ENCODE measurements at places on chromosomes 11 and 22.

DNA sequence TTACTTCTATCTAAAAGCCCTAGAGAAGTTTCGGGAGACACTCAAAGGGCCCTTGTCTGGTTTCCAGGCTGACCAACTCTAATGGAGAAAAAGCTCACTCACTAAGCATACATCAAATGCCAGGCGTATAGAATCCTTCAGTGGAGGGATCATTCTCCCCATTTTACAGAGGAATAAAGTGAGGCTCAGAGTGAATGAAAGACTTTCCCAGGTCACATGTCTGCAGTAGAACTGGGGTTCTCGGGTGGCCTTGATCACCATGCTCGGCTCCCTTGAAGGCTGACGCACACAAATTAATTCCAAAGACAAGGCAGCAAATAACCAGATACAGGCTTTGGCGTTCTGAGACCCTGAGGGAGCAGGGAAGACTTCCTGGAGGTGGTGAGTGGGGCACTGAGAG lies 60.0 kb downstream of the THAP12 start:
- DNase-seq, result no peak

- no peak for DNase-seq
These were observed 19.7 kb upstream of the TSPAN18 start for GRCh38 chr11:44707094-44707493.

- DNase-seq, result no peak
These were observed 67.3 kb downstream of the MCHR1 start for GRCh38 chr22:40746428-40747220.

DNA sequence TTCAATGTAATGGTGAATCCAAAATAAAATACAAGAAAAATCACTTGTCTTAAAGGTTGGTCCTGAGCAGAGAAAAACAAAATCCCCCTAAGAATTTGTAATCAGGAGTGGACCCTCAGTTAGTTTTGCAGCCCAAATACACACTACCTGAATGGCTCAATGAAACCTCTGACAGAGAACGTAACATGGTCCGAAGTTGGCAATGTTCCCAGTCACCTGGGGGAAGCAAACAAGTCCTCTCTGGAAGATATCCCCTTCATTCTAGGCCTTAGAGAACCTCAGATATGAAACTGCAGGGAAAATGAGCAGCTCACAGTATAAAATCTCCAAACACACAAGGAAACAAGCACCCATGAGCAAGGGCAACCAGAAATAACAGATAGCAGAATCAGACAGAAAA lies 58.2 kb downstream of the MORC2 start:
- DNase-seq, result no peak

DNA sequence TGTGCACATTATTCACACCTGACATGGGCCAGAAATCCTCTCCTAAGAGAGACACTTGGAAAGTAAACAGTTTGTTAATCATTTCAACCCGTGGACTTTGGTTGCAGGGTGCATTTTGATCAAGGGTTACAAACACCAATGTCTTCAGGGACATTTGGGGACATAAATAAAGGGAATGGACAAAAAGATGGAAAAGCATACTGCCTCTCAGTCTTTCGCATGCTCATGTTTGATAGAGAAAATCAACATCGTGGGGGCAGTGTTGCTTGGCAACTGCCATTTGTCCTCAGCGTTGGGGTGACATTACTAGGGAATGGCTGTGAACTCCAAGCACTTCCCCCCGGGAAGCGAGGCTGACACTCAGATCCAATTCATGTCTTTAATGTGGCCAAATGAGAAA lies 114.7 kb upstream of the OR4B1 start:
- DNase-seq, result no peak

- no peak for DNase-seq
These were observed 93.7 kb upstream of the LDLRAD3 start for GRCh38 chr11:35850191-35850590.

GRCh38 chr11:85652786-85653447 lies 5.2 kb downstream of the TMEM126A start:
- DNase-seq, result no peak

GRCh38 chr11:111356660-111357048 lies 22.4 kb downstream of the POU2AF1 start:
- no peak for DNase-seq

- DNase-seq, result no peak
These were observed 38.6 kb downstream of the SBF1 start for GRCh38 chr22:50436015-50436830.

DNA sequence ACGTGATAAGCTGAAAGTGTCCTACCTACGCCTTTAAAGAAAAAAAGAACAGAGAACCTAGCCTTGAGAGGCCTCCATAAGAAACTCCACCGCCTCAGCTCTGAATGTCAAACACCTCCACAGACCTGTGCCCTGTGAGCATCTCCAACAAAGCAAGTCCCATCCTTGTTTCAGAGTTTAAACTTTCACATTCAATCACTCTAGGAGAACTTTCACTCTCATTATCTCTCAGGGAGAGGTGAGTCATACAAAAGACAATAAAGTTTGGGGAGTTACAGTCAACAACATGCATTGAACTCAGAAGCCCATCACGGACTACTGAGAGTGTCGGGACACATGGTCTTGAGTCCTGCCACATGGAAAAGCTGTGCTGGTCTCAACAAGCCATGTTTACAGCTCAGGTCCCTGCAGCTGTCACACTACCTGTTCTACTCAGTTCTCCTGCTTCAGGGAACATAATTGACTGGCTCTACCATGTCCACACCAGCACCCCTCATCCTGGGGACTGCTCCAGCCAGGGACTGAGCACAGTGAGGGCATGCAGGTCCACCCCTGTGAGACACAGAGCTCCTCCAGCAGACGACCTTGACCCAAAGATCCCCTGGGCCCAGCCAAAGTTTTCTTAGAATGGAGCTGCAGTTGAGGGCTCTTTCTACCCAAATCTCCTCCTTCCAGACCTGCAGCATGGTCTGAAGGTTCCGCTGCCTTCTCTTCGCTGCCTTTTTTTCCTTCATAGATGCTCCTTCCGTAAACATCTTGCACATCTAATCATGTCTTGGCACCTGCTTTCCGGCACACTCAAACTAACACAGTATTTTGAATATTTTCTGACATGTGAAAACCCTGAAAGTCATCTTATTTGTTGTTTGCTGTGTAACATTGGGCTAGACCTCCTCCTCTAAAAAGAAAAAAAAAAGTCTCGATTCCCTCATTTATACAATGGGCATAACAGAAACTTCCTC lies 114.9 kb downstream of the ETS1 start:
- no peak for DNase-seq

DNA sequence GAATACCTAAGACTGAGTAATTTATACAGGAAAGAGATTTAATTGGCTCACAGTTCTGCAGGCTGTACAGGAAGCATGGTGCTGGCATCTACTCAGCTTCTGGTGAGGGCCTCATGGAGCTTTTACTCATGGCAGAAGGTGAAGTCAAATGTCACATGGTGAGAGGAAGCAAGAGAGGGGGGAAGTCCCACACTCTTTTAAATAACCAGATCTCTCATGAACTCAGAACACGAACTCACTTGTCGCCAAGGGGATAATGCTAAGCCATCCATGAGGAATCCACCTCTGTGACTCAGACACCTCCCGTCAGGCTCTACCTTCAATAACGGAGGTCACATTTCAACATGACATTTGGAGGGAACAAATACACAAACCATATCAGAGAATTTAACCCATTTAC lies 42.2 kb downstream of the BIRC2 start:
- DNase-seq, result no peak

DNA sequence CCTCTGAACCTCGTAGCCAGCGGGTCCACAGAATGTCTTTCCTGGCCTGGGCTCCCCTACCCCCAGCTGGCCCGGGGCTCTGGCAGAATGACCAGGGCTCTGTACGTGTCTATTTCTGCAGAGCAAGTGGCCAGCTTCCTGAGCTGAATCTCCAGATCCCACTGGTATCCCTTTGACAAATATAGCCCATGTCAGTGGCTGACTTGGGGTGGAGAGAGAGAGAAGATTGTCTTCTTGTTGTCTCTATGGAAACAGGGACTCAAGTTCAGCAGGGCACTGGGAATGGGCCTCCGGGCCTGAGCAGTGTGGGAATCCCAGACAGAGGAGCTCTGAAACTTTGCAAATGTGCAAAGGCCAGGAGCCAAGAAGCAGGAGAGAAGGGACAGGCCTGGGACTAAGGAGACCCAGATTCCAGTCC lies 33.9 kb downstream of the ANO1 start:
- DNase-seq, result no peak

DNA sequence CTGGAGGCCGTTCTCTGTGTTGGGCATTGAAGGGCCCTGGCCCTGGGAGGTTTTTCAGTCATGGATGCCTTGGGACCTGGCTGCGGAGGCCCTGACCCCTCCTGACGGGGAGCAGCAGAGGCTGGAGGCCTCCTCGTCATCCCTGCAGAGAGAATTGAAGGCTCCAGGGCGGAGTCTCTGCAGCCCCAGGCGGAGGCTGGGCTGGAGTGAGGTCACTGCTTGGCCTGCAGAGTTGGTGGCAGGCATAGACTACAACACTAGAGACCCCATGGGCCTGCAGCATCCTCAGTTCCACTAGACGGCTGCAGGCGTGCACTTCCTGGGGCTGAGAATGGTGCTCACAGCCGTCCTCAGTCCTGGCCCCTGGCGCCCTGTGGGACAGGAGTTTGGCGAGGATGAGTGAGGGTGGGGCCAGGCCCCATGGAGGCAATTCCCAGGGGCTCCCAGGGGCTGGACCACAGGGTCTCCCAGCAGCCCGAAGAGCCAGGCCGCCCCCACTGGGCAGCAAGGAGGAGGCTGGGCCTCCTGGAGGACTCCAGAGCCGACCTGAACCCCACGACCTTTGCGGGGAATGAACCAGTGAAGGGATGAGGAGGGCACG lies 1194.9 kb downstream of the BRD1 start:
- DNase-seq, result no peak

GRCh38 chr11:95373241-95373640 lies 142.2 kb upstream of the SESN3 start:
- DNase-seq, result no peak

- no peak for DNase-seq
These were observed 3.5 kb upstream of the FERMT3 start for GRCh38 chr11:64202992-64203391.

DNA sequence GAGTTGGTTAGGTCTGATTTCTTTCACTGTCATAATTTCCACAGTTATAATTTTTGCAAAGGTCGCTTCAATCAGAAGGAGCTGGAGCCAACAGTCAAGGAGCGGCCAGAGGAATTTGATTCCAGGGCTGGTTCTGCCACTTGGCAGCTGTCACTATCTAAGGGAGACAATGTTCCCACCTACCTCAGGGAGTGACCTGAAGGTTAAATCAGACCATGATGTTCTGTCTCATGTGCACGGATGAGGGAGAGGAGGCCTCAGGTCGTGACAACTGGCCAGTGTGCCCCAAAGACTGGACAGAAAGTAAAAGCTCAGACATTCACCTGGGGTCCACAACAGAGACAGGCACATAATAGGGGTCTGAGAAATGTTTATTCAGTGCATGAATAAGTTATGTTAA lies 7.6 kb downstream of the MRGPRD start:
- no peak for DNase-seq

- DNase-seq, result no peak
These were observed 45.6 kb downstream of the SMCO4 start for GRCh38 chr11:93497596-93497995.

GRCh38 chr11:13878077-13878476 lies 84.4 kb upstream of the SPON1 start:
- no peak for DNase-seq

DNA sequence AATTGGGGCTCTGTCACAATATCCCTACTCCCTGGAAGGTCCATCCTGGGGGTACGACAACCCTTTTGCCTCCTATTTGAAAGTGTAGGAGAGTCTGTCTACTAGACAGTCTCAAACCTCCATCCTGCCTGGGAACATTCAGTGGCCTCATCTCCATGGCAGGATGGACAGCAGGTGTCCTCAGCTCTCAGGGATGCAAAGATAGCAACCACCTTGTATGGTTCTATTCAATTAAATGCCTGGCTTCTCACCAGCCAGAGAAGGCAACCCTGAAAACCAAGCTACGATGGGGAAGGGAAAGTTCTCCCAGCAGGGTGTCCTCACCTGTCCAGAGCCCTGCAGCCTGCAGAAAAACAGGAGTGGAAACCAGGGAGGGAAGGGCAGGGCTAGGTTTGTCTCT lies 164.9 kb downstream of the MIAT start:
- DNase-seq, result no peak

GRCh38 chr22:39315389-39315788 lies 4.0 kb downstream of the RPL3 start:
- no peak for DNase-seq

- no peak for DNase-seq
These were observed 784.2 kb upstream of the CCDC179 start for GRCh38 chr11:23644443-23644842.

DNA sequence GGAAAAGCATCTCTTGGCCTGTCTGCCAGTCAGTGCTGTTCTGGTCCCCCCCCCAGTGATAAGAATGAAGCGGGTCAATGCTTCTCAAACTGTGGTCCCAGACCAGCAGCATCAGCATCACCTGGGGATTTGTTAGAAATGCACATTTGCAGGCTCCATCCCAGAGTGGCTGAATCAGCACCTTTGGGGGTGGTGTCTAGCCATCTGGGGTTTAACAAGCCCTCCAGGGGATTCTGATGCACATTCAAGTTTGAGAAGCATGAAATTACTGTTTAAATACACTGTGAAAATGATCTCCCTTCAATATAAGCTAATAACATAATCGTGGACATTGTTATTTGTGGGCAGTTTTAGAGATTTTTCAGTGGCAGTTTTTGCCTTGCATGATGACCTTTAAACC lies 133.5 kb downstream of the MYO18B start:
- no peak for DNase-seq

DNA sequence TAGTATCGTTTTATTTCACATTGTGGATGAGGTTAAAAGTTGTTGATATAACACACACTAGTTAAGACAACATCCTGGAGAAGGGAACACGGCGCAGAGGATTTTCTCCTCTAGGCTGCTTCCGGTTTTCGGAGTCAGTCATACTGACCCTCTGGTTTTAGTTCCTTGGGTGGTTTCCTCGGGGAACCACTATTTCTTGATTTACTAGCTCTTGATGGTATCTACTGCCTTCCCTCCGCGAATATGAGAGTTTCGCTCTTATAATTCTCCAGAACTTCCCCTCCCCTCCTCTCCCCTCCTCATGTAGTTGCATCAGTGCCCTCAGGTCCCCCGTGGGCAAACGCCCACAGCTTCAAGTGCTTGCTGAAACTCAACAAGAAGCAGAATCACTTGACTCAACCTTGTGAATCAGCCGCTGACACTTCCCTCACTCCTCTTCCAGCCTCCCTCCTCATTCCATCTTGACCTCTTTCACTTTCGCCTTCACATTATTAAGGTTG lies 15.9 kb upstream of the APOBEC3A start:
- peak; percentile 74 for DNase-seq

GRCh38 chr11:74011360-74012073 lies 2.6 kb upstream of the UCP3 start:
- peak; percentile 54 for DNase-seq

GRCh38 chr11:35105319-35106079 lies 33.5 kb upstream of the CD44 start:
- no peak for DNase-seq

DNA sequence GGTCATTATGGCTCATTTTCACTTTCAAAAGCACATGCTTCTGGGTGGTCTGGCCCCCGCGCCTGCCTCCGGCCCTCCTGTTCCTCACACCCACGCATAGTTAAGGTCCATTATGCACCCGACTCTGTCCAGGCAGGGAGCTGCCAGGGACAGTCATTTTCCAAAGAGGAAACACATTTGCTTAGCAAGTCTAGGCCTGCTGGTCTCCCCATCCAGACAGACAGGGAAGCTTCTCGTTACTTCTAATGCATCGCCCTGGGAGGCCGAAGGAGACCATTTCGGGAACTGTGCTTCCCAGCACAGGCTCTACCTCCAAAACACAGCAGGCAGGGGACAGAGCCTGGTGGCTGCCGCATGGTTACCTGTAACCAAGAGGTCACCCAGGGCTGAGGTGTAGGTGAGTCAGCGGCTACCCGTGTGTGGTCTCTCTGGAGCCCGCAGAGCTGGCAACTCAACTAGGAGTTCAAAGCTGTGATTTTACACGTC lies 87.1 kb upstream of the SHANK2 start:
- DNase-seq, result no peak

Measured in stimulated activated CD4-positive, alpha-beta T cell treated with anti-CD3 and anti-CD28 coated beads, Interleukin-15, amount 100 ng/mL, for 48 hours (primary cell).